ENCODE measurements at places on chromosomes 2 and 18.

- no peak for DNase-seq
Measured at GRCh38 chr2:206435742-206436141, 7.6 kb upstream of the ADAM23 start.

- DNase-seq: no peak
Measured at GRCh38 chr2:10271946-10272345, 30.8 kb upstream of the HPCAL1 start.

- DNase-seq: no peak
Measured at GRCh38 chr2:234994438-234995321, 42.9 kb downstream of the SH3BP4 start.

- DNase-seq: peak; percentile 69
Measured at GRCh38 chr2:191950132-191950874, 103.4 kb upstream of the CAVIN2 start.

DNA sequence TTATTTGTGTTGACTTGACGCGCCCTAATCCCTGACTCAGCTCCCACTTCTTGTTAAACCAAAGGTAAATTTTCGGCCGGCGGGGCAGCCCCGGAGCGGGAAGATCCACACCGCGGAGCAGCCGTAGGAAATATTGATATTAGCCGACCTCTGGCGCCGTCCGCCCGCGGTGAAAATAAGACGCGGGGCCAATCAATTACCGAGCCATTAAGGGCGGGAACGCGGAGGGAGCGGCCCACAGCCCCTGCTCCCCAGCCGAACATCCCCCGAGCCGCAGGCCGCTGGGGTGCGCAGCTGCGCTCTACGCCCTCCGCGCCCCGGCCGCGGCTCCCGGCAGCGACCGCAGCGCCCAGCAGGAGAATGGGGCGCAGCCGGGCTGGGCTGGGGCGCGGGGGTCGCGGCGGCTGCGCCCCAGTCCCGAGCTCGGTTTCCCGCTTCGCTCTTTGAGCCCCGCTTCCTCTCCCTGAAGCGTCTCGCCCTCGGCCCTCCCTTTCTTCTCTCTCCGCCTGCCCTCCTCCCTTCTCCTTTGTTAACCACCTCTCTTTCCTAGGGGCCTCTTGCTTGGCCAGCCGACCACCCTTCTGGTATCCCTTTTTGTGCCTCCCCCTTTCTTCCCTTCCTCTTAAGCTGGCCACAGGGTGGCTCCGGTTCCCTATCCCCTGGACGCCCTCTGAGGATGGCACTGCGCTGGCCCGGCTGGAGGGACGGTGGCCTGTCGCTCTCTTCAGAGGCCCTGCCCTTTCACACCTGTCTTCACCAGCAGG lies 40.9 kb downstream of the CELF4 start:
- no peak for DNase-seq

- no peak for DNase-seq
Measured at GRCh38 chr2:236525411-236525997, 44.1 kb upstream of the ACKR3 start.

DNA sequence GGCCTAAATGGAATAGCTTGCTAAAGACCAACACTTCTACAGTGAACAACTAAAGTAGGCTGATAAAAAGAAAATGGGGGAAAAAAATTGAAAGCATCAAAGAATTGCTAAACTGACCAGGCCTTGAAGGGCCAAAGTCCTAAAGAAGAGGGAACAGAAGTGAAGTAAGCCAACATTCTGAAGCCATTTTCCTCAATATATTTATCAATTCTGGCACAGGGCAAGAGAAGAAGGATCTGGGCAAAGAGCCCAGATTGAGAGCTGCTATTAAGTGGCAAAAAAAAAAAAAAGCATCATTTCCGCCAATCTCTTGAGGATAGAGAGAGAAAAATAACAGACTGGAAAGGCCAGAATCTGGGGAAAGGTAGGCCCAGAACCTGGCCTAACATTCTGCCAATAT lies 25.7 kb downstream of the FANCL start:
- DNase-seq: no peak

DNA sequence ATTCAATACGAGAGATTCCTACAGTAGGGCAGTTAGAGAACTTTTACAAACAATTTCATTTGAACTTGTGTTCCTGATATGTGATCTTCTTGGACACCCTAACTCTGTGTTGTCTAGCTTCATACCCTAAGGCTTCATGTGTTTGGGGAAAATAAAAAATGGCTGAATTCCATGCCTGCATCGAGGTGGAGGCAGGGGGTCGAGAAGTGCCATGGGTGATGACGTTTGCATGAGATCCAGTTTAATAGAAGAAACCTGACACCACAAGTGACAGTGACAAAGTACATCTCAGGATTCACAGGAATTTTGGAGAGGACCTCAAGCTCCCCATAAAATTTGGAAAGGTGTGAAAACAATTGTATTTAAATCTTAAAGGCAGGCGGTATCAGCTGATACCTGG lies 169.2 kb upstream of the NABP1 start:
- DNase-seq: no peak

GRCh38 chr2:44053052-44053451 lies 57.3 kb upstream of the LRPPRC start:
- no peak for DNase-seq

DNA sequence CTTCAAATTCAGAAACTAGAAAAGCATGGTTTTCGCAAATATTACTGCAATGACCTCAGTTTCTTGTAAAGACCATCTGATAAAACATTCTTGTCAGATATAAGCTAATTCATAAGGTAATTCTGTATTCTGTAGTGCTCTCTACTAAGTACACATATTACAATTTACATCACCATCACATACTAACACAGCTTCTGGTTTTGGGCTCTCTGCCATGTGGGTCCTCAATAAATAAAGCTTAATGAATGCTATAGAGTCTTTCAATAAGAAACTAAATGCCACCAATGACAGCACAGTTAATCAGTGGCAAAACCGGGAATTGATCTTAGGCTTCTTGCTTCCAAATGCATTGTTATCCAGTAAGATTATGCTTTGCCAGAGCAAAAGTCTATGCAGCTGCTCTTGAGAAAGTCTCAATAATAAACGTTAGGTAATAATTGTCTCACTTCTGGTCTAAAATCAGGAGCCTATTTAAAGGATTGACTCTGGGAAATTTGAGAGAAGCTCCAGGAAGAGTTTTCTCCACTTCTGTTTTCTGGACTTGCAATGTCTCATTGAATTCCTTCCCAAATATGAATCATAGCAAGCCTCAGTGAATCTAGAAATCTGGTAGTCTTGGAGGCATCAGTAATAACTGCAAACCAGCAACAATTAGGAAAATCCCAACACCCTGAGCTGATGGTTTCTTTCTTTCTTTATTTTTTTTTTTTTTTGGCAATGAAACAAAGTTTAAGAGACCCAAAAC lies 67.9 kb upstream of the RAPGEF4 start:
- no peak for DNase-seq

DNA sequence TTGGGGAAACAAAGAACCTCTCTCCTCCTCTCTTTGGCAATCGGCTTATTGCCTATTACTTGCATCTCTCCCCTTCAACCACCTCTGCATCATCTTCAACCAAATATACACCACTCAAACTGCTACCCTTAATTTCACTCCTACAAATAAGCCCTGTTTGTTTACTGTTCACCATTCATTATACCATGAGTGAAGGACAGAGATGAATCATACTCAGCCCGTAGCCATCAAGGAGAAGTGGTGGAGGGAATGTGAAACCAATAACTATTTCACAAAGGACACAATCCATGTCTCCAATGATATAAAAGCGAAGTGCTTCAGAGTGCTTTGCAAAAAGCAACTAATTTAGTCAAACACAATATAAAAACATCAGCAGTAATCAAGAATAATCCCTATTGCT lies 76.8 kb downstream of the CACNB4 start:
- DNase-seq: no peak

DNA sequence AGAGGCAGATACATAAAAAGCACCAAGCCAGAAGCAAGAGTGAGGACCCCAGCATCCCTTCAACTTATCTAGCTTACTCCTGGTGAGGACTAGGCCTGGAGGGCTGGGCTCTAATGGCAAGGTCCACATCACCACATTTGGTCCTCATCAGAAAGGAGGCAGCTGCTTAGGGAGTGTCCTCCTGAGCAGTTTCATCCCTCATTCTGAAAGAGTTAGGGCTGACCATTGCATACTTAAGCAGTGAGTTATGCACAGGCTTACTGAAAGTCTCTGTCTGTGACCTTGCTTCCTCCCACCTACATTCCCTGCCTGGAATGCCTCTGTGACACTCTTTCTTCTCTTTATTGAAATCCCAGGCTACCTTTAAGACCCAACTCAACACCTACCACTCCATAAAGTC lies 301.8 kb upstream of the ACVR2A start:
- peak; percentile 54 for DNase-seq

DNA sequence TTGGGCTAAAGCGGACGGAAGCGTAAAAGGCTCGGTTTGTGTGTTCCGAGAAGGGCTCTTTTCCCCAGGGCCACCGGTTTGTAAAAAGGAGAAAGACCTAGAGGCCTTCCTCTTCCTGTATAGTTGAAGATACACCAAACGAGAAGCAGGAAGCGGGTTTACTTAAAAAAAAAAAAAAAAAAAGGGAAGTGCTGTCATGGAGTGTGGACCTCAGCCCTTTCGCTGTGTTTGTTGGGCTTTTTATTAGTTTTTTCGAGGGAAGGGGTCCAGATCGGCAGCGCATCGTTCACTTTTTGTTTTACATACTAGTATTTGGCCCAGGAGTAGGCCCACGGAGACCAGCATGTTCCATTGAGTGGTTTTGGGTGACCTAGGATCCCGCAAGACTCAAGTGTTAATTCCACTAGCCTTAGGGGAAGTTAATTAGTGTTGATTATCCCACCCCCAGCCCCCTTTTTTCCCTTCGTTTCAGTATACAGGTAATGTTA lies 676 bp downstream of the ACTR2 start:
- peak; percentile 53 for DNase-seq

GRCh38 chr2:219122202-219122980 lies 38.2 kb downstream of the NHEJ1 start:
- DNase-seq: peak; percentile 85

DNA sequence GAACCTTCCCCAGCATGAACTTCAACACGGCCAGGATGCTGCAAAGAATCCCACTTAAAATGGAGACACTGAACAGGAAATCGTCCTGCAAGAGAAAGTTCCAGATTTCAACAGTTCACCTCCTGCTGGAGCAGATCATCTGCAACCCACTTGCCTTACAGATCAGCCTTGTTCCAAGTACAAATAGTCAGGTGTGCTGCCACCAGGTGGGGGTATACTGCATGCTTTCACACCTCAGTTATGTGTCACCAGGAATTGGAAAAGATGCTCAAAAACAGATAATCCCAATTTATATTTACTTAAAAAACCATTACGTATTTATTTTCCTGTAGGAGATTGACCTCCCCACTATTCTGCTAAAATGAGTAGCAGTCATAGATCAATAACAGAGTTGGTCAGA lies 212.3 kb downstream of the MGAT5 start:
- DNase-seq: peak; percentile 68

DNA sequence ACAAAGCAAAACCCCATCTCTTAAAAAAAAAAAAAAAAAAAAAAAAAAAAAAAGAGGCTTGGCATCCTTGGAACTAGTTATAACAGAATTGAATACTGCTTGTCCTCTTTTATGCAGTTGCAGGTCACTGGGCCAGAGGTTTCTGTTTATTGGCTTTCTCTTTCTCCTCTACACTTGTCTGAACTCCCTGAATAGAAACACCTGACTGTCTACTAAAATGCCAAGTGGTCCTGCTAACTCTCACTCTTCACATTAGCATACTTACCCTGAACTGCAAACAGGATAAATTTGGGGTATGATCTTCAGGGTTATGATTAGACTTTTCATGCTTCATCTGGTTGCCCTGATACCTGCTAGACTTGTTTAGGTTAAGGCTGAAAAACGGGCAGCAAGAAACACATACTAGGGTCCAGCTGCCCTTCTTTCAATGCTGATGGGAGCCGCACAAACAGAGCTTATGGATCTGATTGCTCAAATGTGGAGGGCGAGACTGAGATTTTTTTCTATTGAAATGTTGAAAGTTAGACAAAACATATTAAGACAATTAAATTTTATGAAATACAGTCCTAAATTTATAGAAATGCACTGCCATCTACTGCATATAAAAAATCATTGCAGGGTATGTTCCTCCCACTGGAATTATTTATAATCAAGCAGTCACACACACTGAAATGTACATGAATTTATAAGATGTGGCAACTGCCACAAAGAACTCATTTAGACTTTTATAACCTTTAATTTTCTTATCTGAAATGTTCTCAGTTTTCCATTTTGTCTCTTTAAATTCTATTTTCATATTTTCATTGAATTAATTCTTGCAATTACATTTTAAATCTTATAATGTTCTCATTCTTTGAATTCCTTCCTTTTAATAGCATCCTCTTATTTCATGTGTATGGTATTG lies 40.8 kb downstream of the GTF3C3 start:
- peak; percentile 30 for DNase-seq

- no peak for DNase-seq
Measured at GRCh38 chr2:159897720-159898119, 99.7 kb upstream of the CD302 start.

- DNase-seq: no peak
Measured at GRCh38 chr2:167652401-167652800, 595.0 kb downstream of the STK39 start.

- peak; percentile 28 for DNase-seq
Measured at GRCh38 chr18:48711651-48712486, 173.0 kb downstream of the CTIF start.

DNA sequence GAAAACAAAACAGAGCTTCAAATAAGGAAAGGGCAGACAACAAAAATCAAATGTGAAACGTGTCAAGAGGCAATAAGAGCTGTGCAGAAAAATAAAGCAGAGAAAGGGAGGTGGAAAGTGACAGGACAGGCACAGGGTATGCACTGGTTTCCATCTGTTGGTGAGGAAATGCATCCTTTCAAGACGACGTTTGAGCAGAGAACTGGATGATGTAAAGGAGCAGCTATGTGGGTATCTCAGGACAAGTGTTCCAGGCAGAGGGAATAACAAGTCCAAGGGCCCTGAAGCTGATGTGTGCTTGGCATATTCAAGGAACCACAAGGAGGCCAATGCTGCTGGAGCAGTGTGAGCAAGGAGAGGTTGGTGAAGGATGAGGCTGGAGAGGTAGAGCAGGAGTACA lies 168.9 kb upstream of the SERPINE2 start:
- no peak for DNase-seq

DNA sequence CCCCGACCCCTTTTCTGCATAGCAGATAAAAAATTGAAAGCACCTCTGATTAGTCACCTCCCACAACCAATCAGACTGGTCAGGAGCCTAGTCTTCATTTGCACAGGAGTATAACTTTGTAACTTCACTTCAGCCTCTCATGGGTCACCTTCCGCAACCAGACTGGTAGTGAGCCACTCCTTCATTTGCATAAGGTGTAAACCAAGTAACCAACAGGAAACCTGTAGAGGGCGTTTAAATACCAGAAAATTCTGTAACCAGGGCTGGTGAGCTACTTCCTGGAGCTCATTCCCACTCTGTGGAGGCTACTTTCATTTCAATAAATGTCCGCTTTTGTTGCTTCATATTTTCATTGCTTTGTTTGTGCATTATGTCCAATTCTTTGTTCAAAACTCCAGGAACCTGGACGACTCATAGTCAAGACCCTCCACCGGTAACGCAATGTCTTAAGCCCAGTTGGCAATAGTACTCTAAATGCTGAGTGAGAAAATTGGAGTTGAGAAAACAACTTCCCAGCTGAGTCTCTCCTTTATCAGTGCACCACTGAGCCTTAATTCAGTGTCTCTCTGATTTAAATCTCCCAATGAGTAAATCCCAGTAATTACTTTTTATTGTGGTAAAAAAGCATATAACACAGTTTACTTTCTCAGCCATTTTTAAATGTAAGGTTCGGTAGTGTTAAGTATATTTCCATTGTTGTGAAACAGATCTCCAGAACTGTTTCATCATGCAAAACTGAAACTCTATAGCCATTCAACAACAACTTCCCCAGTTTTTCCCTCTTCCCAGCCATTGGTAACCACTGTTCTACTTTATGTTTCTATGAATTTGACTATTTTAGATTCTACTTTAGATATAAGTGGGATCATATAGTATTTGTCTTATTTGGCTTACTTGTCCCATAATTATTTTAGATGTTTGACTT lies 392.7 kb upstream of the SLC8A1 start:
- DNase-seq: peak; percentile 39
